ENCODE measurements at places on chromosomes 7 and 10.
A peak's percentile ranks its signal among the peaks of the same experiment; 100 is the strongest.

GRCh38 chr10:72759584-72759983 lies 67.6 kb downstream of the MCU start:
- no peak for DNase-seq

DNA sequence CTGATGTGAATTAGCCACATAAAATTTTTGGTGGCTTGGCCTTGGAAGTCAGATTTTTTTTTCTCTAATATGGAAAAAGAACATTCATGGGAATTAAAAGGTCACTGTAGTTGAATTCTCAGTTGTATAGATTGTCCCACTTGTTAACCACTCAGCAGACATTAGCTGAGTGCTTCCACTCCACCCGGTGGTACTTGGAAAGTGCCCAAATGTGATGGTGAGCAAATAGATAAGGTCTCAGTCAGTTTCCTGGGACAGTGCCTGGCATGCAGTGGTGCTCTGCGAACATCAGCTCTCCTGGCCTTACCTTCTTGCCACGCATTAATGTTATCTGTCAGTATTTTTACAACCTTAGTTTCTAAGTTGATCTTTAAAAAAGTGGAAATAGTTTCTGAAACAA lies 1.4 kb downstream of the ATP5F1C start:
- DNase-seq = no peak

DNA sequence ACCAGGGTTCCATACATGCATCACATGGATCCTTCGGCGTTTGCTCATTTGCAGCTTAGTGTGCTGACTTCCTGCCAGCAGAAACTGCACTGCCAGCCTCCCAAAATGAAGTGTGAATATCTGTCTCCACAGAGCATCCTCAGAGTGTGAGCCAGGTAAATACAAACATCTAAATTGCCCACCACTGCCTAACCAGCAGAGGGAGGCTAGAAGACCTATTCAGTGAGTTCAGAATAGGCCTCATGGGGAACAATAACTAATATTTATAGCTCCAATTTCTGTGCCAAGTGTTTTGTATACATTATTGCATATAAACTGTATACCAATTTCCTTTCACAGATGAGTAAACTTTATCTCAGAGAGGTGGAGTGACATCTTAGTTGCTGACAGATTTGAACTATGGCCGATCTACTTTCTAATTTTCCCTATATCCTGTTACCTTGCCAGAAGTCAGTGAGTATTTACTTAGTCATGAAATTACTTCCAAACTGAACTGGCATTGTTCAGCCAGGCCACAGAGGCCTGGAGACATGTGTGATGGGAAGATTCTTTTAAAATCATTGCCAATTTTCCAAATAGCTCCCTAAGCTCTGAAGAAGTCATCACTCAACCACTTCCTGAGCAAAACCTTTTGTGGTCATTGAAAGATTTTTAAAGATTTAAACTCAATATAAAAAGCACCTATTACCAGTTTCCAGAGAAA lies 926.5 kb upstream of the GHITM start:
- DNase-seq = peak; percentile 66

DNA sequence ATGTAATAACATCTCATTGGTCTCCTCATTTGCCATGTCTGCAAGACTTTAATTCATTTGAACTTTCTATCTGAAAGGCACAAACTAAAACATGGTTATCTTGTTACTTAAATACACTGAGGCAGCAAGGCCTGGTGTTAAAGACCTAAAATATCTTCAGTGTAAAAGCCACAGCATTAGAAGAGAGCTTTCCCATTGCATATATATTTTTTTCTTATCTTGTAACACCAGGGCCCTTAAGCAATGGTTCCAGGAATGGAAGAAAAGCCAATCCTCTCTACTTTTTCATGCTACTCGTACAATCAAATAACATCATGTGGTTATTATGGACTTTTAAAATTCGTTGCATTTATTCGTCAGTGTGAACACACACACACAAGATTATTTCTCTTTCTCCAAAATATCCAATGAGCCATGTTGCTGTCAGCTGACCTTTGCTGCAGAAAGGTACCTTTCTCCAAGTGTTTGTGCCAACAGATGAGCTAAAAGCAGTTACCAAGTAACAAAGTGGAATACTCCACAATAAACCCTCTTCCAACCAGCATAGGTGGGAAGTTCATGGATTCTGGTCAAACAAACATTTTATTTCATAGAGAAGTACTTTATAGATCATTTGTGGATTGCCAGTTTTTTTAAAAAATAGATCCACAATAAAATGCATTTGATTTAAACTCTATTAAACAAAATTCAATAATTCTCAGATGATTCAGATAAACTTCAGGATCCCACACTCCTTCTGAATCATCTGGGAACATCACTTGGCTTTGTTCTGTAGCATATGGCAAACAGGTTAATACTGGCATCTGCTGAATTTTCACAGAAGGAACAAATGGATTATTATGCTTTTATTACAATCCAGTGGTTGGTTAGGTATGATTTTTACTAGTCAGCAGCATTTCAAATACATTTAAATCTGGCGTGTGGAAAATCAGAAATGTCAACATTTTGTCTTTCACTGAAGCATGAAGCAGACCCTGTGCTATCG lies 63.3 kb upstream of the AGBL3 start:
- DNase-seq = no peak

GRCh38 chr10:63137306-63137705 lies 4.2 kb downstream of the NRBF2 start:
- DNase-seq = no peak

DNA sequence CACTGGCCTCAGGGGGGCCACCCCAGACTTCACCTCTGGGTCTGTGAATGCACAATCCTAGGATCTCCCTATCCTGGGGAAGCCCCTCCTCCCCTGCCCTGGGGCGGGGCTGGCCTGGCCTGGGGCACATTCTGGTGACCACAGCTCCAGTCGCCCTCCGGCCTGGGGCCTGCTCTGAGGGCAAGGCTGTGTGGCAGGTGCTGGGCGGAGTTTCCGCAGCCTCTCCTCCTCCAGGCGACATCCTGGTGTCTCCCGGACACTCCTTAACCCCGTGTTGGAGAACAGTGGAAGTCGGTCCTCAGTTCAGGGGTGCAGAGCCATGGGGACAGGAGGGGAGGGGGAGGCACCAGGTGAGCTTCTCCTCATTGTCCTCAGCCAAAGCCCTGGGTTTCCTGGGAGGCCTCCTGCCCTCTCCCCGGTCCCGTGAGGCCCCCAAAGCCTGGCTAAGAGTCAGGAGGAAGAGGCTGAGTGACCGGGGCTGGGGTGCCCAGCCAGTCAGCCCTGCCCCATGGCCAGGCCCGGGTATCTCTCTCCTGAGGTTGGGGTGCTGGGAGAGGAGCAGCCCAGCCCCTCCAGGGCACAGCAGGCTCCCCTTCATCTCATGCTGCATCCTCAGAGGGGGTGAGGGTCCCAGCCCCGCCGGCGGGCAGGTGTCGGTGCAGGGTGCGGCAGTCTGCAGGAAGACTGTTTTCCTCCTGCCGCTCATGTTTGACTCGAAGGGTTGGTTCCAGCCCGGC lies 22.6 kb downstream of the UNCX start:
- DNase-seq = no peak

All from BJ (cell line).